Upper lobe of right lung (tissue), 1 donor: ENCODE measurements at places on chromosomes 16 and 17.

- DNase-seq: no peak
These were observed 75.9 kb downstream of the HLF start for GRCh38 chr17:55340686-55341085.

- DNase-seq: no peak
These were observed 68.8 kb upstream of the CIBAR2 start for GRCh38 chr16:85180827-85181738.

GRCh38 chr16:50502616-50503011 is 45.6 kb upstream of the NKD1 start:
- DNase-seq: no peak

- no peak for DNase-seq
These were observed 8.2 kb downstream of the HSD3B7 start for GRCh38 chr16:30992931-30993816.

DNA sequence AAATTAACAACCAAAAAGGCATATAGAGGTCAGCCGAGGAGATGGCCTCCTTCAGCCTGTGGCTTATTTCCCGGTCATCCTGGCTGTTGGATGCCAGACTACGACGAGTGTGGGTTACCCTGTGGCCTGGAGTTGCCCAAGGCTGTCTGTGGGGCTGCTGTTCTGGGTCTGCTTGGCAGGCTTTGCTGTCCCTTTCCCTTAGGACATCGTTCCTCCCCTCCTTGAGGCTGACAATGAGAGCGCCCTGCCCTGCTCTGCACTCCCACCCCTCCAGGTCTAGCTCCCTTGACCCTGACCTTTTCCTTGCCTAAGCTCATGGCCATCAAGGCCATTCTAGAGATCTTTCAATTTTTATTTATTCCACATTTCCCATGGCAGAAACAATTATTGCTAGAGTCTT is 1.9 kb upstream of the CBFB start:
- peak; percentile 32 for DNase-seq

- DNase-seq: no peak
These were observed 15.0 kb downstream of the NSMCE1 start for GRCh38 chr16:27253526-27253930.

DNA sequence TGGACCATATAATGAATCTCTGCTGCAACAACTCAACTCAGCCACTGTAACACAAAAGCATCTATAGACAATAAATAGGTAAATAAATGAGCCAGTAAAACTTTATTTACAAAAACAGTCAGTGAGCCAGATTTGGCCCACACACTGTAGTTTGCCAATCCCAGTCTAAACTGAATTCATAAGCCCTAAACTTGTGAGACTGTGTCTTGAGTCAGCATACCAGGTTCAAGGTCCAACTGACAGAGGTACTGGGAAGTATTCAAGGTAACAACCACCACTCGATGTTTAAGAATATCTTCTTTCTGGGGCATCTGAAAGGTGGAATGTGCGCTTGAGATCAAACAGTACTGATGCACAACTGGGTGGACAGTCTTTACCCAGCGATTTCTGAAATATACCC is 94.2 kb downstream of the HELZ start:
- no peak for DNase-seq

DNA sequence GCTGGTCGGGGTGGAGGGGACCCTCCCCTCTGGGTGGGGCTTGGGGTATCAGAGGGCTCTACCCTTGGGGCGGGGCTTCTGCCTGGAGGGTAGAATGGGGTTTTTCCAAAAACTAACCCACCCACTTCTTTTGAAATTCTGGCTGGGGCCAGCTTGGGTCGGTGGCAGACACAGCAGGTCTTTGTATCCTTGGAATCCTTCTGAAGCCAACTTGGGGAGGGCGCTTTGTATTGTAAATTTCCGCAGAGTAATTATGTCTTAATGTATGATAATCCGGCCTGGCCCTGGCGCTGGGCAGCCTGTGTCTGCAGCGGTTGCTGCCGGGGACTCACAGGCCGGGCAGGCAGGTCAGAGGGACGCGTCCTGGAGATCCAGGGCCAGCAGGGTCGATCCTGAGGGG is 33.9 kb upstream of the GSE1 start:
- no peak for DNase-seq

DNA sequence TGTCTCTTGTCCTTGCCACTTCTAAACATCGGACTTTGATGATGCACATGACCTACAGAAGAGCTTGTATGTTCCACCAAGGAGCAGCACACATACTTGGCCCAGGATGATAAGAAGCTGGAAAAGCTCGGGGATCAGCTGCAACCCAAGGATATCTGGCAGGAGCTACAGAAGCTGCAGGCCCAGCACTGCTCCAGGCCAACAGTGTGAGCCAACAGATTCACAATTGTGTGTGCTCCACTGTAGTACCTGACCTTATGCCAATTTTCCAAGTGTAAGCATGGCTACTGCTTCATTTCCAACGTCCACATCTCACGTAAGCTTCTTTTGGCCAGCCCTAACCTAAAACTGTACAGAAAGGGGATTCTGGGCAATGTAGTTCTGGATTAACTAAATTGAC is 83.4 kb downstream of the COX10 start:
- no peak for DNase-seq
